Eye (tissue), 1 donor: ENCODE measurements at places on chromosomes 7 and 10.
A peak's percentile ranks its signal among the peaks of the same experiment; 100 is the strongest.

- DNase-seq, result no peak
Observed at GRCh38 chr10:110461088-110461487, 36.6 kb upstream of the DUSP5 start.

DNA sequence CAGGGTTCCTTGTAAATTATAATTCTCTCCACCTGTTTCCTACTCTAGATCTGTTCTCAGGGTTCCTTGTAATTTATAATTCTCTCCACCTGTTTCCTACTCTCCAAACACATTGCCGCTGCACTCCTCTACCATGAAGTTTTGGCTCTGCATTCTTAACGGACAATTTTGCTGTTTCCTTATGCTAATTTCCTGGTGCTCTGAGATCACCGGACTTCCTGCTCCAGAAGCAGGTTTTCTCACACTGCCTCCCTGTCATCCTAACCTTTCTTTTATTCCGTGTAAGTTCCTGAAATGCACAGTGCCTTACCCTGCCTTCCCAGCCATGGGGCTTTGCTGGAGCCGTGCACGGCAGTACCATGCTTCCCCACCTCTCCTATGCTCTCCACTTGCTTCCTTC lies 256.8 kb downstream of the PLXNA4 start:
- no peak for DNase-seq

DNA sequence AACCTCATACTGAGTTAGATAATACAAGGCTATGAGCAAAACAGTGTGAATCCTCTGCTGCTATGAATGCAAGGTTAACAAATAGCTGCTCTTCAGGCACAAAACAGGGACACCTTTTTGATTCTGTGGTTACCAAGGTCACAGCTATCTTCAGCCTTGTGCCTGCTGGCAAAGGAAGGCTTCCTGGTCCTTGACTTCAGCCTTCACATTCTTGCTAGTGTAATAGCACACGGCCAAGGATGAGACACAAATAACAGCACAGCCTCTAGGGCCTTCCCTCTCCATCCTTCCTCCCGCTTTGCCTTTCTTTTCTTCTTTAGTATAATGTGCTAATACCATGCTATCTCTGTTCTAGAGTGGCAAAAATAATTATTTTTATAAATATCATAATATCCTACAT lies 130.6 kb upstream of the CAV2 start:
- no peak for DNase-seq

- peak; percentile 48 for DNase-seq
Observed at GRCh38 chr10:121244818-121245217, 353.4 kb downstream of the FGFR2 start.

DNA sequence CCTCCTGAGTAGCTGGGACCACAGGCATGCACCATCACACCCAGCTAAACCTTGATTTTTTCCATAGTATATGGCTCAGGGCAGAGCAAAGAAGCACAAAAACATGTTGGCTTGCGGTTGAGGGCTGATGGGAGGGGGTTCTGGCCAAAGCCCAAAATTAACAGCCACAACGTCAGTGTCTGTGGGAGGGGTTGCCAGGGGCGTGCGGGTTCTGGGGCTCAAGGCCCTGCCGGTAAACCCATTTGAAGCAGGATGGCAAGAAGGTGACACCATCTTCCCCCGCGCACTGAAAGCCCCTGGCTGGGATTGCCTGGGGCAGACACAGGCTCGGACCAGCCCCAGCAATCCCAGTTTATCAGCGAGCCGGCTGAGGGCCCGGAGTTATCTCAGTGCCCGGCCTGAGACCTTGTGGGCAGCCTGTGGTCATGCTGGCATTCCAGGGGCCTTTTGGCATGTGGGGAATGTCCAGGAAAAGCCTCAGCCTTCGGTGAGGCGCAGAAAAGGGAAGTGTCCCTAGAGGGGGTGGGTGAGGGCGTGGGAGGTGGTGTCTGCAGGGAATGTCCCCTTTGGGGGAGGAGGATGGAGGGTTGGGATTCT lies 167.7 kb upstream of the TNRC18 start:
- peak; percentile 57 for DNase-seq

DNA sequence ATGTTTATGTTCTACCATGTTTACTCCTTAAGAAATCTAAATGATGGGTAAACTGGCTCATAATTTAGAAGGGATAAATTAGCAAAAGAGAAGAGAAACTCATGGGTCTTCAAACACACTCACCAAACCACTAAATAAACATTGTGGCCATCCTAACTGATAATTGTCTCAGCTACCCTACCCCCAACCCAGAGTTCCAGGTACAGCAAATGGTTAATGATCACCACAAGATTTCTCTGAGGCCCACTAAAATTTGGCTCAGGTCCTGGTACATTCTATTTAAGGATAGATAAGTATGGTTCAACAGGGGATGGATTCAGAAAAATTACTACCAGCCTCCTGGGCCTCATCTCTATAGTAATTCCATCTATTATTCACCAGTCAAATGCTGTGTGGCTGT lies 21.4 kb downstream of the SLC25A13 start:
- no peak for DNase-seq

DNA sequence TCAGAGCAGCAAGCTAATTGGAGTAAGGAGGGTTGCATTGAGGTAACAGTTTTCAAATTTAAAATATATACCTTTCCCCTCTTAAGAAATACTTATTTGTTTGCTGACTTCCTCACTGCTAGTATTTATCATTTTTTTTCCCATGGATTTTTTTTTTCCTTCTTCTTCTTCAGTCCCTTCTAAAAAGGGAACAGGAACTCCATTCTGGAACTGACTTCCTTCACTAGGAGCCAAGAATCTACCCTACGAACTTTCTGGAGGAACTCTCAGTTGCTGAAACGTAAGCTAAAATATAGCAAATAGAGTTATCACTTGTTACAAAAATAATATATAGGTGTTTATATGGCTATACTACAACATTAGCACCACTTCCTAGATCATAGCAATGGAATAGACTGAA lies 95.4 kb downstream of the HGF start:
- DNase-seq, result no peak

DNA sequence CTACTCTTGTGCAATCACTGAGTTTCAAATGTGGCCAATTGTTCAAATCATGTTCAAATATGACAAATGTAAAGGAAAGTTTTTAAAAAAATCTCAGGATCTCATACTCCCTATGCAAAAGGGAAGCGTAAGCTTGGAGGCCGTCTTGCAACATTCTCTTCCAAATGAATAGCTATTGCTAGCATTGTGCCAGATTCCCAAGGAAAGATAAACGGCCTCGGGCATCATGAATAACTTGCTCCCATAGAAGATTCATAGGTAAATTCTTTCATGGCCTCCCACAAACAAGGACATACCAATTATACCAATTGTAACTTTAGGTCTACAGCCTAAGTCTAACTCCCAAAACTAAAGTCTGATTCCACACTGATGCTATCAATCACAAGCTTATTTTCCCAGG lies 416.9 kb downstream of the THSD7A start:
- DNase-seq, result no peak

DNA sequence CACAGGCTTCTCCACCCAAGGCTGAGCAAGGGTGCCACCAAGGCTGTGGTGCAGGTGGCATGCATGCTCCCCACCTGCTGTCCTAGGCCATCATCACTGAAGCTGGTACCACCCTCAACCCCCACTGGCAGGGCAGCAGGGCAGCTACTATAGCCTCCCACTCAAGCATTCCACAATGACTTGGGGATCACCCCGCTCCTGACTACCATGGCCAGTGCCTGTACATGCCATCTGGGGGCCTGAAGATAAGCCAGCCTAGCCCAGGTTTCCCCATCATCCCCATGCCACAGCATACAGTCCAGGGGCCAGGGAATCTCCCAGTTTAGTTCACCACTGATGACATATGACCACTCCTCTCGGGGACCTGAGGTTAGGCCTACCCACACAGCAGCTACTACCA lies 510.9 kb upstream of the LRRTM3 start:
- DNase-seq, result no peak

DNA sequence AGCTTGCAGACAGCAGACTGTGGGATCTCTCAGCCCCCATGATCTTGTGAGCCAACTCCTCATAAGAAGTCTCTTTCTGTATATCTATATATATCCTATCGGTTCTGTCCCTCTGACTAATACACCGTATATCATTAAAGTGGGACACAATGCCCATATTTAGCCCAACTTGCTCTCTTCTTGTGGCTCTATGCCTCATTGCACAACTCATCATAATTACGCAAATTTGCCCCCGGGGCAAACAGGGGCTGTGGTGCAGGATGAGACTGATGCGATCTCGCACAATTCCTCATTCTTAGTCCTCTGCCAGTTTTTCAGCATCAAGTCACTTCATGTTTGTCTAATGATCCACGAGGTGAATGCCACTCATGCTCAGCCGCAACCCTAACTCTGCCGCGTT lies 183.2 kb downstream of the PRPF18 start:
- peak; percentile 85 for DNase-seq

DNA sequence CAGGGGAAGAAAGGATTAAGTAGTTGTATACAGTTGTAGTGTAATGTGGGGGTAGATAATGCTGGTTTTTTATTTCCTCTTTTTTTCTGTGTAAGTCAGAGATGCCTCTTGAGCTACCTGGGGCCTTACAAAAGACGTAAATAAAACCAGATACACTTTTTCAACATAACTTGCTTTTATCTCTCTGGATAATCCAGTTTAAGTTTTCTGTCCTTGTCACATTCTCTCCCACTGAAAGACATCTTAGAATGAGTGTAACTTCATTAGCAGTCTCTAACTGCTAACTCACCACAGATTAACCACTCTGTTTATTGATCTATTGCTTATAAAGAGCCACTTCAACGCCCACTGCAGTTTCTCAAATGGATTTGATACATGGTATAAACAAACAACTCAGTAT lies 64.1 kb upstream of the LRRN3 start:
- DNase-seq, result no peak

- DNase-seq, result no peak
Observed at GRCh38 chr7:134784251-134785049, 5.0 kb downstream of the CALD1 start.

GRCh38 chr7:39672176-39672575 lies 48.8 kb downstream of the RALA start:
- no peak for DNase-seq

GRCh38 chr10:132942101-132943057 lies at the start of gene CFAP46:
TSS of gene CFAP46 (minus strand) at chr10:132942570. CDS start at chr10:132942484, 86 bp downstream.
- DNase-seq, result peak; percentile 91

DNA sequence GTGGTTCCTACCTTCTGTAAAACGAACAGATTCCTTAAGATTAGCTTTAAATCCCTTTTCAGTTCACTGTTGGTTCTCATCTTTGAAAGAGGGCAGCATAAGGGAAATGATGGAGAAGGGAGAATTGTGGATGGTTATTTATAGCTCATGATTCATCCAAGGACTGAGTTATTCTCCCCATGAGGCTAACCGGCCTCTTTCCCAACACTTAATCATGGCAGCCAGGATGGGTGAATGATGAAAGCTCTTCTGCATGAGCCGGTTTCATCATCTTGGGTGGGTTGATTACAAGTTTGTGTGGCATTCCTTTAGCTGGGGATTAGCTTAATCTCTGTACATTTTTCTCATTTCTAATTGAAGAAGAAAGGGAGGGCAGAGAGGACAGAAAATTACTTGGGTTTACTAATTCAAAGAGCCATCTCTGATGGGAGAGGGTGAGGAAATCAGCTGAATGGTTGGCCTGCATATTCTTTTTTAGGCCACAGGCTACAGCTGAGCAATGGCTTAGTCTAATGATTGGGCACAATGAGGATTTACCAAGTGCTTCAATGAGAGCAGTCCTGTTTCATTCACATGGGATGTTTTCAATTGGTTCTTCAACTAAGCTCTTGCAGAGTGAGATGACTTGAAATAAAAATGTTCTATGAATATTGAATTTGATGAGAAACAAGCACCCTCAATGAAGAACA lies 250.0 kb downstream of the BMPER start:
- DNase-seq, result no peak

DNA sequence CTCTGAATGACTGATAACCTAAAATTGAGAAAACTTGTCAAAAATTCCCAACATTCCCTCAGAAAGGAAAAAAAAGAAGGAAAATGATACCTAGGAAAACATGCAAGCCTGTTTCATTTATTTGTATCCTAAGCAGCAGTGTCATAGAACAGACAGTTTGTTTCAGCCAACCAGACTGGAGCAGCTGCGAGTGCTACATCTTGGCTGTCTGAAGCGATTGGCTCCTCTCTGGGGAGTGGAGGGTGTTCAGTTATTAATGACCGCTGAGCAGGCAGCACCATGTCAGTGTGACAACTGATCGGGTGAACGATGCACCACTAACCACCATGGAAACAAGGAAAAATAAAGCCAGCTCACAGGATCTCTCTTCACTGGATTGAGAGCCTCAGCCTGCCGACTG lies at the start of gene LRRN3:
TSS of gene LRRN3 (plus strand) at position 282 of the 400 bp plus-strand sequence. CDS start 31,646 bp downstream, outside the sequence.
- peak; percentile 90 for DNase-seq

DNA sequence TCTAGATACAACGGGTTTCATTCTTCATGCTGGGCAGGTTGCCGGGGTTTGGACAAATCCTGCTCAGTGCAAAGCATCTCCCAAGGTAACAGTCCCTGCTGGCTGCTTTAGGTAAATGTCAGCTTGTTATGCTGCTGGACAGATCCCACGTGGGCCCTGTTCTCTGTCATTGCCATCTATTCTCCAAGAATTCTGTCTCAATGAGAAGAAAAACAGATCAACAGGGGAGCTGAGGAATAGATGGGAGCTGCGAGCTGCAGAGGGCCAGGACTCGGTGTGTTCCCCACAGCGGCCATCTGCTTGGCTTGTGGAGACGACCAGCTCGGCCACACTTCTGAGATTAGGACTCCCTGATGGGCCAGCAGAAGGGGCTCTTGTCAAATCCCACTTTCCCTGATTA lies 235.2 kb downstream of the DPP6 start:
- no peak for DNase-seq

DNA sequence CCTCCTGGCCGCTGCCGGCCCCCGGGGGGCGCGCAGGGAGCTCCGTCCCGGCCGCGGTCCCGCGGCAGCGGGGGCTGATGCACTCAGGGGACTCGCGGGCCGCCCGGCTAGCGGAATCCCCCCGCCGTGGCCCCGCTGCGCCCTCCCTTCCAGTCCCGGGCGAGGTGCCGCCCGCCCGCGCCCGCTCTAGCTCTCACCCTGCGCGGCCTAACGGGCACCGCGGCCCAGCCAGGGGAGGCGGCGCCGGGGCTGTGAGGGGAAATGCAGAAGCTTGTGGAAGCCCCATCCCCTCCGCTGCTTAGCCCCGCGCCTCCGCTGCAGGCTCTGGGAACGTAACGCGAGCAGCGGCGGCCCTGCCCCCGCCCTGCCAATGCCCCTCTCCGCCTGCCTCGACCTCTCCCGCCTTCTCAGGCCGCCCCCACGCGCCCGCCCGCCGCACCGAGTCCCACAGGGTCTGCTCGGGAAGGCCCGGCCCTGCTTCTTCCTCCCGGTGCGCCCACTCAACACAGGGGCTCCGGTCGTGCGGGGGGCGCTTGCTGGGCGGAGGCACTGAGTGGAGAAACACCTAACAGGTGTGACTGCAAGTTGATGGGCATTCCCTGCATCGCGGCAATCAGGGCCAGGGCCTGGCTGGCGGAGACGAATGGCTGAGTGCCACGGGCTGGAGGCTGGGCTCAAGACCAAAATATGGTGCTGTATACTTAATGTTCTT lies 384 bp upstream of the TMEM229A start:
- peak; percentile 81 for DNase-seq

- no peak for DNase-seq
Observed at GRCh38 chr10:102951316-102951715, 33.2 kb downstream of the CNNM2 start.
